Left lung (tissue), 14 donors: ENCODE measurements at places on chromosomes 5 and 9. TPM values are rescaled to one million over a fixed set of nuclear protein-coding genes. Genes with fewer than 3 reads are reported as not detected.

PCDHGB3 gene
- total RNA-seq: 1.5 TPM

FOXD1 gene
- total RNA-seq: 0.29 TPM

SOHLH1 gene
- total RNA-seq: not detected

SLC36A3 gene
- total RNA-seq: not detected

PCDHB10 gene
- total RNA-seq: 2.0 TPM

EXOC3 gene
- total RNA-seq: 58.7 TPM

FAM81B gene
- 0.90 TPM for total RNA-seq

FBXL17 gene
- total RNA-seq: 19.6 TPM

MAPKAP1 gene
- total RNA-seq: 68.3 TPM

KDM3B gene
- 50.4 TPM for total RNA-seq

KCNIP1 gene
- 0.52 TPM for total RNA-seq

GFRA3 gene
- 1.9 TPM for total RNA-seq

NEURL1B gene
- total RNA-seq: 22.0 TPM

SPATA31D1 gene
- not detected for total RNA-seq

CORO2A gene
- 20.4 TPM for total RNA-seq

POU5F2 gene
- total RNA-seq: 1.2 TPM

LEAP2 gene
- 1.9 TPM for total RNA-seq

PCDHA11 gene
- total RNA-seq: 1.5 TPM

EFNA5 gene
- total RNA-seq: 16.9 TPM

IL33 gene
- total RNA-seq: 42.9 TPM

TRPM3 gene
- total RNA-seq: 0.21 TPM

MUSK gene
- 0.89 TPM for total RNA-seq

CDH10 gene
- total RNA-seq: 0.21 TPM

TLE1 gene
- 15.1 TPM for total RNA-seq

BOD1 gene
- total RNA-seq: 39.3 TPM
